ENCODE measurements at places on chromosomes 2 and 18. TPM values are rescaled to one million over a fixed set of nuclear protein-coding genes. Genes with fewer than 3 reads are reported as not detected.

The DSG2 gene
- 12.1 TPM for total RNA-seq

The CLASP1 gene
- total RNA-seq: 49.2 TPM

The GALNT13 gene
- total RNA-seq: not detected

The IGFBP2 gene
- 54.8 TPM for total RNA-seq

The EML6 gene
- 6.3 TPM for total RNA-seq

The TEX44 gene
- total RNA-seq: not detected

The CENPA gene
- total RNA-seq: 55.0 TPM

The OXER1 gene
- 0.10 TPM for total RNA-seq

The SLC40A1 gene
- 0.74 TPM for total RNA-seq

The FBLN7 gene
- total RNA-seq: 0.95 TPM

The C18orf63 gene
- total RNA-seq: not detected

The DNAJC5G gene
- total RNA-seq: not detected

The NEU2 gene
- total RNA-seq: not detected

The CHRND gene
- not detected for total RNA-seq

The PCARE gene
- total RNA-seq: not detected

The SRD5A2 gene
- not detected for total RNA-seq

The ICOS gene
- total RNA-seq: 0.18 TPM

The SLC14A1 gene
- 1.2 TPM for total RNA-seq

The RGPD5 gene
- 97.9 TPM for total RNA-seq

The SERPINB10 gene
- not detected for total RNA-seq

The PKDCC gene
- total RNA-seq: 14.8 TPM

The IL36A gene
- total RNA-seq: not detected

The ALK gene
- total RNA-seq: not detected

The HRH4 gene
- total RNA-seq: not detected

The PXDN gene
- 2.5 TPM for total RNA-seq

The OSBPL6 gene
- total RNA-seq: 2.1 TPM

The SLC38A11 gene
- 0.46 TPM for total RNA-seq

The DNAH6 gene
- total RNA-seq: 0.26 TPM

The PJVK gene
- total RNA-seq: 3.7 TPM

The VWA3B gene
- total RNA-seq: not detected

The CNGA3 gene
- total RNA-seq: not detected

The KIF1A gene
- total RNA-seq: 132 TPM

The GKN1 gene
- total RNA-seq: not detected

The EMILIN1 gene
- 0.31 TPM for total RNA-seq

The IHH gene
- total RNA-seq: 0.23 TPM

The PAX3 gene
- total RNA-seq: not detected

The TAF1B gene
- 35.2 TPM for total RNA-seq

The DCC gene
- not detected for total RNA-seq

The PSMA8 gene
- total RNA-seq: not detected

The MOCOS gene
- total RNA-seq: 3.0 TPM

The TMEM178A gene
- total RNA-seq: not detected

The ZNF407 gene
- total RNA-seq: 16.8 TPM

The FSHR gene
- total RNA-seq: not detected

The ZC3H6 gene
- 5.3 TPM for total RNA-seq

The ARHGAP25 gene
- total RNA-seq: 0.49 TPM

The POTEF gene
- 7.2 TPM for total RNA-seq

The COL5A2 gene
- 144 TPM for total RNA-seq

The C2orf42 gene
- total RNA-seq: 15.4 TPM

The UGT1A3 gene
- total RNA-seq: not detected

The PID1 gene
- total RNA-seq: 2.9 TPM

The SOWAHC gene
- total RNA-seq: 23.4 TPM

The ERLEC1 gene
- total RNA-seq: 43.9 TPM

The ZSWIM2 gene
- total RNA-seq: not detected

The KIF3C gene
- 55.7 TPM for total RNA-seq

The AOX1 gene
- total RNA-seq: 3.0 TPM
